ENCODE measurements at places on chromosomes 12 and 14.

- no peak for DNase-seq
Observed at GRCh38 chr12:51864833-51865670, 16.5 kb upstream of the FIGNL2 start.

DNA sequence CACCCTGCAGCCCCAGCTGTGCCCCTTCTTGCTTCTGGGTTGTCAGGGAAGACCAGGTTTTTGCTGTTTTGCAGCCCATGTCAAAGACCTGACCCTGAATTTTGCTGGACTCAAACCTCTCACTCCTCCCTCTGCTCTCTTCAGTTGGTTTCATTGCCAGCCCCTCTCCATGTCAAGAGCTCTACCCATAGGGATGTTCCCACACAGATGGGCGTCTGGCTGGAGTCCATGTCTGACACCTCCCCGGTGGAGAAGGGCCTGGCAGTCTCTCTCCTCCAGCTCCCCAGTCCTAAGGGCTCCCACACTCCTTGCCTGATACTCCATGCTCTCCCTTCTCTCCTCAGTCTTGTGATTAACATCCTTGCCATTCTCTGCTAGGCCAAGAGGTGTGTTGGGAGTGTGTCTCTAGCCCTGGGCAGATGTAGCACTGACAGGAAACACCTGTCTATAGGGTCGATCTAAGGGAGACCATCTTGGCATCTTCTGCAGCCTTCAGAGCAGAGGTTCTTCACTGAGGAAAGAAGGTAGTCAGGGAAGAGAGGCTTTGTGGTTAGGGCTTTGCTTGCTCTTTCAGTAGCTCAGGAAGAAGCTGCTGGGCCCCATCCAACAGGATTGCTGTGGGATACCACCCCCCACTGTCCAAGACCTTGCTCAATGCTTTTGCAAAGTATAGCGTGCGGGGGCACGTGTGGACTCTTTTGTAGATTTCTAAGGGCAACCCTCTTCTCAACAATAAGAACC lies 4.7 kb downstream of the ASIC1 start:
- no peak for DNase-seq

- DNase-seq, result no peak
Observed at GRCh38 chr14:89085737-89086382, 261.4 kb downstream of the TTC8 start.

GRCh38 chr14:101827286-101827685 lies 65.8 kb downstream of the PPP2R5C start:
- no peak for DNase-seq

GRCh38 chr12:115146453-115146852 lies 462.5 kb upstream of the TBX3 start:
- no peak for DNase-seq

DNA sequence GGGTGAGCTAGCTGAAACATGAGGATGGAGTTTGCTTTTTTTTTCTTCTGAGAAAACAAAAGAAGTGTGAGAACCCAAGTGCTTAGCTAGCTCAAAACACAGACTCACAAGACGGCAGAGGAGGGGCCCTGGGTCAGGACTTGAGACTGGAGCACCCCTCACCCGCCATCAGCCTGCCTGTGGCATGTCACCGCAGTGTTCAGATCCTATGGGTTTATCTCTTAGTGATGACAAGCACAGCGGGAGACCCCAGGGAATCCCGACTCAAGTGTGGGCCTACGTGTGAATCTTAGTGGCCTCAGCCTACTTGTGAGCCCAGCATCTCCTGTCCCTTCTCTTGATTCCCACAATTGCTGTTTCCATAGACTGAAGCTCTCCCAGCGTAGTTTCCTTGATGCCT lies 22.9 kb downstream of the DYRK4 start:
- no peak for DNase-seq

GRCh38 chr14:60348211-60348610 lies 99.2 kb downstream of the PPM1A start:
- no peak for DNase-seq

DNA sequence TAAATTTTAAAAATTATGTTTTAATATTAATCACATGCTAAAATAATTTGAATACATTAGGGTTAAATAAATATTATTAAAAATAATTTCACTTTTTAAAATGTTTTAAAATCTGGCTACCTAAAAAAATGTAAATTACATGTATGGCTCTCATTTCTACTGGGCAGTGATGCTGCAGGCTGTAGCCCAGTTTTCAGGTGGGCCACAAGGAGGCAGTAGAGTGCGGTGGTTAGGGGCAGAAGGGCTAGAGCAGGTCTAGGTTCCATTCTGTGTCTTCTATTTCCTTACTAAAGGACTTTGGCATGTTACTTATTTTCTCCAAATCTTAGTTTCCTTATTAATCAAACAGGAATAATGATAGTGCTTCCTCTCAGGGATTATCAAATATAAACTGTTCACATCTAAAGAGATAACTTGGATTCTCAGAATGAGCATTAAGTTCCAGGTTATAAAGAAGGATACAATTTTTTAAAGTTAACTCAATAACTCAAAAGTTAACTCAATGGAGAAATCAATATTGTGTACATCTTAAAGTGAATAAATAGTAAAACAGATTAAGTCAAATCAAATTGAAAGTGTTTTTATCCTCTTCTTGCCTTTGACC lies 54.9 kb upstream of the OVCH1 start:
- peak; percentile 22 for DNase-seq

DNA sequence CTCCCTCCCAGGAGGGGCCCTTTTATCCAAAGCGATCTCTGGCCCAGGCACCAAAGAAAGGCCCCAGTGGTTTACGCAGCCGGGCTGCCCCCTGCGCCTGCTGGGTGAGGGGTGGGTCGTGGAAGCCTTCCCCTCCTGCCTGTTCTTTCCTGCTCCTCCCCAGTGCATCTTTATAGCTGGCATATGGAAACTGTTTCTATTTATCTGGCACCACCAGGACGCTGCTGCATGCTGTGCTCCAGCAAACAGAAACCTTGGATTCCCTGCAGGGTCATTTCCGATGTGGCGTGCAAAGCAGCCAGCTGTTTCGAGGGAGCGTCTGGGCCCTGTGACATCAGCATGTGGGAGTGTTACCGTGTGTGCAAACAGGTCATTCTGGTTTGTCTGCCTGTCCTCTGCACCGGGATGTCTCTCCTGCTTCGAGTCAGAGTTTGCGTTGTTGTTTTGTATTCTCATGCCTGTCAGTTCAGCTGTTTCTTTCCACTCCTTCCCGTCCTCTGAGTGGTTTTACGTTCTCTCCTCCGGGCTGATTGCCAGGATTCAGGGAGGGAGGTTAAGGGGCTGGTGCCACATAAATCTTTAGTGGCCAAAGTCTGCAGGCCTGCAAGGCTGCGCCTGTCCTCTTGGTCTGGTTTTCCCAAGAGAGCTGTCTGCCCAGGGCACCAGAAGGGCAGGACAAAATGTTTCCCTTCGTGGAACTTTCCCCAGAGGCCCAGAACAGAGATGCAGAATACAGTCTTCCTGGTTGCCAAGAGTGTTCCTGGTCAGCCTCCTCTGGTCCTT lies 24.6 kb downstream of the TPCN1 start:
- DNase-seq, result peak; percentile 87

GRCh38 chr12:30782316-30783173 lies 27.8 kb upstream of the CAPRIN2 start:
- DNase-seq, result no peak

DNA sequence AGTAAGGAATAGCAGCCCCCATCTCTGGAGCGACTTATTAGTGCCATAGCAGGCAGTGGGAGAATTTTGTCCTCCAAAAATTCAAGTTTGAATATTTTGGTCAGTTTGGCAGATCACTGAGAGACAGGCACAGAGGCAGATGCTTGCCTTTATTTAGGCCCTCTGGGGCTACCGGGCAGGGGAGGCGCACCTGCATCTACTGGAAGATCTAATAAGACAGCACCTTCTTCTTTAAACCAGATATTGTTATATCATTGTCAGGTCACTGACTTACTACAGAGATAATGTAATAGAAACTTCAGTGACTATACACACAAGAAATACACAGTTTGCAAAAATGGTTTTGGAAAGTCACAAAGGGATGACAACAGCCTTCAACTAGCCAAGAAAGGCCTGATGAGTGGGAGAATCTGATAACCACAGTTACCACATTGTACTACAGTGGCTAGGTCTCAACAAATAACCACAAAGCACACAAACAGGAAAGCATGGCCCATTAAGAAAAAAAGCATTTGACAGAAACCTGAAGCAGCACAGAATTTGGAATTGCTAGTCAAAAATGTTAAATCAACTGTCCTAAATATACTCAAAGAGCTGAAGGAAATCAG lies 56.8 kb downstream of the CDK17 start:
- no peak for DNase-seq

DNA sequence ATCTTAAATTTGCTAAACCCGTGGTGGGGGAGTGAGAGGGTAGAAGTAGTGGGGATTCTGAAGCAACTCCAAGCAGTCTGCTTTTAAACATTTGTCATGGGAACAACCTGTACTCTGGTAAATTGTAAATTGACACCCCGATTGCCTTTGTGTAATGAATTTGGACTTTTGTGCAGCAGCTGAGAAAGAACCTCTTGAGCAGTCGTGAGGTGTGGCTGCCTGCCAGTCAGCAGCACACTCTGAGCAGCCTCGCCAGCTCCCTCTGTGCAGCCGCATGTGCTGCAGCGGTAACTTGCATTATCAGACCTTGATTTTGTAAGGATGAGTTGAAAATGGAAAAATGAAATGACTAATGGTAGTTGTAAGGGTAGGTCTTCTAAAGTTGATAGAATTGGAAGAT lies 74.3 kb downstream of the SUSD6 start:
- peak; percentile 67 for DNase-seq

GRCh38 chr12:70849265-70849960 lies 71.1 kb downstream of the PTPRR start:
- no peak for DNase-seq

DNA sequence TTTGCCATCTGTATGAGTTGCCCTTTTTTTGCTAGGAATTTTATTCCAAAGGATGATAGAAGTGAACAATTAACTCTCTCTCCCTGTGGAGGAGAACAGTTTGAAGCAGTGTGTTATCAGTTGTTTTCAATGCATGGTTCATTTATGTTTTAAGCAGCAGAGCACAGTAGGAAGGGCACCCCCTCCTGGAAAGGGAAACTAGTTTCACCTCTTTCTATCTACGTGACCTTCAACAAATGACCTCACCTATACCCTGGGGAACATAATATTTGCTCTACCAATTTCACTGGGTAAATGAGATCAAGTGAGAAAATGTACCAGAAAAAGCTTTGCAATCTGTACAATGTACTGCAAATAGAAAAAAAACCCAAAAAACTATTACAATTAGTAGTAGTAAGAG lies 5.4 kb upstream of the DCP1B start:
- no peak for DNase-seq

GRCh38 chr12:109116611-109116949 lies 193 bp downstream of the ACACB start:
- DNase-seq, result no peak

- DNase-seq, result no peak
Observed at GRCh38 chr12:106487664-106488063, 95.1 kb upstream of the RFX4 start.

DNA sequence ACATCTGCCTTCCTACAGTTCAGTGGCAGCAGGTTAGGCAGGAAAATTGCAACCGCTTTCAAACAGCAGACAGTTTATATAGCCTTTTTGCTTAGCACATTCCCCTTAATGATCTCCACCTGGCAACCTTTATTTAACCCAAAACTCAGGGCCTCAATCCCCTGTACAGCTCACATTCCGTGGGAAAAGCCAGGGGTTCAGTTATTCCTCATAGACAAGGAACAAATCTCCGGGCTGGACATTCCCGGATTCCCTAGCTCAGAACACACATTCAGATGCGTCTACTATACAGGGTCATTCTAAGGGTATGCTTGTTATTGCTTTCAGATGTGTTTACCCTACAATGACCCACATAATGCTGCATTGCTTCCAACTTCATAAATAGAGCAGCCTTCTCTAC lies 73.8 kb upstream of the DCN start:
- no peak for DNase-seq

DNA sequence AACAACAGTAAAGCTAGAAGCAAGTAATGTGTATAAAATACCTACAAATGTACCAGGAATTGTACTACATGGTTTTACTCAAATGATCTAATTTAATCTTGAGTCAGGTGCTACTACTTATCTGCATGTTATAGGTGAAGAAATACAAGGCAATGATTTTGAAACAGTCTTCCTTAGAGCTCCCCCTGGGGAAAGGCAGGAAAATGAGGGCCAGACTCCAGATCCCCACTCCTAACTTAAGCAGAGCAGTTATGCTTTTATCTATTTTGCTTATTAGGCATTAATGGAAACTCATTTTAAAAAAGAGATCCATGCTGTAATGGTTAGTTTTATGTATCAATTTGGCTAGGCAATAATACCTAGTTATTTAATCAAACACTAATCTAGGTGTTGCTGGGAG lies 109.3 kb upstream of the CPSF6 start:
- no peak for DNase-seq

GRCh38 chr14:36604757-36605505 lies 22.5 kb upstream of the NKX2-8 start:
- DNase-seq, result peak; percentile 66

- no peak for DNase-seq
Observed at GRCh38 chr12:94783862-94784261, 133.5 kb upstream of the TMCC3 start.

DNA sequence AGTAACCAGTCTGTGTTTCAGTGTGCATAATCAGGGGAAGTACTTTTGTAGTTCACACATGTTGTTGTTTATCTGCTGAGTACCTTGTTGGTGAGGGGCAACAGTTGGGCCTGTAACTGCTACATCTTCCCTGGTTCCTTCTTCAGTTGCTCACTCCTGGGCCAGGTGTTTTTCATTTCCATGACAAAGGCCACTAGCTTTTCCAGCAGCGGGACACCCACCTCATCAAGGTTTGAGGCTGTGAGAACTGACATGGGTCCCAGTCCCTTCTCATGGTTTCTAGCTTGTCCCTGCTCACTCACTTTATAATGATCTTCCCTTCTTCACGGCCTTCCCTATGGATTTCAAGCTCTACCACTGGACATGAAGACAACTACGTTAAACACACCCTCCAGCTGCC lies 1.5 kb upstream of the NOXRED1 start:
- DNase-seq, result no peak

DNA sequence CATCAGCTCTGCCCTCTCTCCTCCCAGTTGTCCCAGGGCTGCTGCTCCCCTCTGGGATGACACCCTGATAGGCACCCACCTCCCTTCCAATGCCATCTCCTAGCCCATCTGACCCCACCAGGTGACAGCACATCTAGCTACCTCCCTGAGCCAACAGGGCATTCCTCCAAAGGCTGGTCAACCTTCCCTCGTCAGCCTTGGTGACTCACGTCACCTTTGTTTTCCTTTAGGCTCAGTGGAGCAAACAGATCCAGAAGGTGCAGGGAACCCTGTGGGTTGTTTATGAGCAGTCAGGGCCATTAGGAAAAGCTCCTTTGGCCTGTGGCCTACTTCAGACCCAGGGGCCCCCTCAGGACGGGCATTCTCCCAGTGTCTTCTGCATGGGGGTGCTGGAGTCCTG lies 32.4 kb downstream of the PIGH start:
- no peak for DNase-seq

DNA sequence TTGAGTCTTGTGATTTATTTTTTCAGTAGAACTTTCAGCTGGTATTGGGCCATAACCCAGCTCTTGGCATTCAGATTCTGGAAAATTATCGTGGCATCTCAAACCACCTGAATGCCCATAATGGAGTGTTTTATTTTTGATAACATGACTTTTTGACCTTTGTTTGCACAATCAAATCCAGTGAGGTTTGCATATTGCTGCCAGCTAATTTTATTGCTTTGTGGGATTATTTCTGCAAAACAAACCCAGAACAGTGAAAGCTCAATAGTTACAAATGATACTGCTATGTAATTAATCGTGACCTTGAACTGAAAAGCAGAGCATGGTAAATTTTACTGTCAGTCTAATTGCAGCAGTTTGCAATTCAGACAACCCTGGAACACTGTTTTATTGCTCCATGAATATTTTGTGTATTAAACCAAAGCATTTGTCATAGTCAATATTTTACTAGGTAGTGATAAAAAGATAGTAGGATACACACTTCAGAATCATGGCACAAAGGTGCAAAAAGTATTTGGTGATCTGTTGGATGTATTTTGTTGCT lies 255.2 kb upstream of the NAV3 start:
- no peak for DNase-seq
